NCI-H1092 (cell line): ENCODE measurements at places on chromosomes 2 and 18.

DNA sequence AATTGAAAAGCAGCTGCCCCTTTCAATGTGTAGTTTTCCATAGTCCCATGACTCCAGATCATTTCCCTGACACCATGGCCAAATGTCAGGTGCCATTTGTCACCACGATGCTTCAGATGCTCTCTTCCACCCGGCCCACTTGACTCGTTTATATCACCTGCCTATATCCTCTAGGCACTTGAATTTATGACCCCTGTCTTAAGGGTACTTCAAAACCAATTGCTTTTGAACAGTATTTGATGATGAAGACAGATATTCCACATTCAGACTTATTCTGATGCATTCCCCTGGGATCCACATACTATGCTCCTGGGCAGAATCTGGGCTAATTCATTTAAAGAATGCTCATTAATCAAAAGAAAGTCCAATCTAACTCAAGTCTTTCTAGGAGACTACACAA is 16.9 kb upstream of the RHBDD1 start:
- peak; percentile 42 for DNase-seq

DNA sequence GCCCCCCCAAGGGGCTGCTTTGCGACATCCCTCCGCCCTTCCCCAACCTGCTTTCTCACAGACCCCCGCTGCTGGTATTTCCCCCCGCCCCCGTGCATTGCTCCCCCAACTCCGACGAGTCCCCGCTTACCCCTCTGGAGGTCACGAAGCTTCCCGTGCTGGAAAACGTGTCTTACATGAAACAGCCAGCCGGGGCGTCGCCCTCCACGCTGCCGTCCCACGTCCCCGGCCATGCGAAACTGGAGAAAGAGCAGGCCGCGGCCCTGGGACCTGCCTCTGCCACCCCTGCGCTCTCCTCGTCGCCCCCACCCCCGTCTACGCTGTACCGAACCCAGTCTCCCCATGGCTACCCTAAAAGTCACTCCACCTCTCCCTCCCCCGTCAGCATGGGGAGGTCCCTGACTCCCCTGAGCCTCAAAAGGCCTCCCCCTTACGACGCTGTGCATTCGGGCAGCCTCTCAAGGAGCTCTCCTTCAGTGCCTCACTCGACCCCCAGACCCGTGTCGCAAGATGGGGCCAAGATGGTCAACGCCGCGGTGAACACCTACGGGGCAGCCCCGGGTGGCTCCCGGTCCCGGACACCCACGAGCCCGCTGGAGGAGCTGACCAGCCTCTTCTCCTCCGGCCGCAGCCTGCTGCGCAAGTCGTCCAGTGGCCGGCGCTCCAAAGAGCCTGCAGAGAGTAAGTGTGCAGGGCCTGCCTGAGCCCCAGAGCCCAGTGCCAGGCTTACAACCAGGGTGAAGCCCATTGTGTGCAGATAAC is 183.0 kb downstream of the NYAP2 start:
- no peak for DNase-seq

- DNase-seq = no peak
Observed at GRCh38 chr2:216769626-216770025, 74.3 kb upstream of the IGFBP5 start.

GRCh38 chr2:111062417-111062816 is 58.3 kb upstream of the BCL2L11 start:
- no peak for DNase-seq

- no peak for DNase-seq
Observed at GRCh38 chr2:41621095-41621494, 426.7 kb upstream of the PKDCC start.

DNA sequence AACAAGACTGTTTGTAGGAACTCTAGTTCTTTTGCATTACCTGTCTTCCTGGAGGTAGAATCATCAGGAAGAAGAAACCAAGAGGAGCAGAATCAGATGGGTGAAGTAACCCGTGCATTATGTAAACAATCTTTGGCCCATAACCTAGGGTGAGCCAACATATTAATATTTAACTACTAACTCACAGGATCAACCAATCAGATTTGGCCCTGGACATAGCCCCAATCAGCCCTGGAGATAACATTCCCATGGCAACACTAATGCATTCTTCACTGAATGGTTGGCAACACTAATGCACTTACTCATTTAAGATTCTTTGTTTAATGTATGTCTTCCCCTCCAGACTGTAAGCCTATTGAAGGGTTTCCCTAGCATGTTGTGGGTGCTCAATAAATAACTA is 72.0 kb upstream of the CTAGE1 start:
- no peak for DNase-seq

DNA sequence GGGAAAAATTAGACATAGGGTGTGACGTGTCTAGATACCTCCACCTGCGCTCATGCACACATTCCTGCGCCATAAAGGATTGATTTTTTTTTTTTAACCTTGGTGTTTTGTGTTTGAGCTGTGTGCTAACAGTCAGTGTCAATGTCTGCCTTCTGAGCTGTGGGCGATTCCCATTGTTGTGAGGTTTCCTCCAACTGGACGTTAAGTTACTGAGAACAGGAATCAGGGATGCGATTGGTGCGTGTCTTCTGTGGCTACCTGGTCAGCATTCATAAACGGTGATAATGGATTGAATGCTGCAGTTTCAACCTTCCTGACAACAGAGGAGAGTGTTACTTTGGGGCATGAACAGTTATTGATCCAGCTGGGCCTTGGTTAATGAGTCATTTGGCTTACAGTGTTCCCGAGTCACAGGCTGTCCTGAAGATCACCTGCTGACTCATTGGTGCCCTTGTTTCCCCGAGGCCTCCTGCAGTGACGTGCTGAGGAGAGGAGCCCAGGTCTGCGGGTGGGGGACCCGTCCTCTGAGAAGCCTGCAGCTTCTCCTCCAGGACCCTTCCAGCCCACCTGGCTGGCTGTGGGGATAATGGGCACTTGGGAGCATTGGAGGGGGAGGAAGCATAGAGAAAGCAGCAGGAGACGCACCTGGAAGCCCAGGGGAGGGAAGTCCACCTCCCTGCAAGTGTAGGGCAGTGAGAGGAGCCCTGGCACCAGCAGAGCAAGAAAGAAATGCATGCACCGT is 25.8 kb upstream of the CABYR start:
- DNase-seq = no peak

DNA sequence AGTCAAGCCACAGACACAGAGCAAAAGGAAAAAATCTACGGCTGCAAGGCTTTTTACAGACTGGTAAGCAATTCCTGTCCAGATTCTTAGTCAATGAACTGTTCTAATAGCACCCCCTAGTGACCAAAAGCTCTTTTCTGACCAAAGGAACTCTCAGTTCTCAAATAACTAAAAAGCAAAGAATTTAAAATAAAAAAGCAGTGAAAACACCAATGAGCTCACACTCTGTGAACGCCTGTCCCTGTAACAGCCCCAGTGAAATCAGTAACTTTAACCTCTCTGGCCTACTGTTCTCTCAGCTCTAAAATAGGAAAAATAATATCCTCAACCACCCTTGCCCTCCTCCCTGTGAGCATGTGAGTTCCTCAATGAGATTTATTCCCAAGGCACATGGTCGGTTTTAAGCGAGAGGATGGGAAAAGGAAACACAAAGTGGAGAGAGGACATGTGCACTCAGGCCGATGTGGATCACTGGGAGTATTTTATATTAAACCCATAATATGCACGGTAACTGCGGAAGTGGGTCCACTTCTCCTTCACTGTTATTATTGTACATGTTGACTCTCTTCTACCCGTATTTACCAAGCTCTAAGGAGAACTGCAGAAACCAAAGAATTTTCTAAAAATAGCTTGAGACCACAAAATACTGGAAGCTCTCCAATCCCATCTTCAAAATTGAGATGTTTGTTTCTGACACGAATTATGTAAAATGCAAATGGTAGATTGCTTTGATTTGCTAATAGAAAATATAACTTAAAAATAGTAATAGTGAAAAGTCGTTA is 128.5 kb downstream of the STK39 start:
- DNase-seq = peak; percentile 43

GRCh38 chr2:201600906-201601305 is 42.4 kb downstream of the TMEM237 start:
- no peak for DNase-seq

- no peak for DNase-seq
Observed at GRCh38 chr2:156311976-156312375, 20.5 kb downstream of the NR4A2 start.

DNA sequence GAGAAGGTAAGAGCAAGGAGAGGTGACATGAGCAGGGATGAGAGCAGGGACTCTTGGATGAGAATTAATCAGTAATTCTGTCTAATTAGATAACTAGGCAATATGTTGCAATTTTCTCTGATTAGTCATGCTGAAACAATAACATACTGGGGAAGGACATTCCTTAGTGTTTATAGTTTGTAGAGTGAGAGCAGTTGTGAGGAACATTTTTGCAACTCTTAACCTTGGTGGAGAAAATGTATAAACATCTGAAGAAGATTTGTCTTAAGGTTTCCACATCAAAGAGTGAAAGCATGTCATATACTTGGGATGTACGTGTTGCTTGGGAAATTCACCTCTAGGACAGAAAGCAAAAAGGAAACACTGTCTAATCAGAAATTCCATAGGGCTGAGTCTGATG is 955.4 kb upstream of the FANCL start:
- DNase-seq = no peak
